Naive thymus-derived CD8-positive, alpha-beta T cell (primary cell): ENCODE measurements at places on chromosomes 7 and 10. TPM values are rescaled to one million over a fixed set of nuclear protein-coding genes. Genes with fewer than 3 reads are reported as not detected.

The ADAM22 gene
- 9.2 TPM for total RNA-seq

The UNC5B gene
- total RNA-seq: not detected

DNA sequence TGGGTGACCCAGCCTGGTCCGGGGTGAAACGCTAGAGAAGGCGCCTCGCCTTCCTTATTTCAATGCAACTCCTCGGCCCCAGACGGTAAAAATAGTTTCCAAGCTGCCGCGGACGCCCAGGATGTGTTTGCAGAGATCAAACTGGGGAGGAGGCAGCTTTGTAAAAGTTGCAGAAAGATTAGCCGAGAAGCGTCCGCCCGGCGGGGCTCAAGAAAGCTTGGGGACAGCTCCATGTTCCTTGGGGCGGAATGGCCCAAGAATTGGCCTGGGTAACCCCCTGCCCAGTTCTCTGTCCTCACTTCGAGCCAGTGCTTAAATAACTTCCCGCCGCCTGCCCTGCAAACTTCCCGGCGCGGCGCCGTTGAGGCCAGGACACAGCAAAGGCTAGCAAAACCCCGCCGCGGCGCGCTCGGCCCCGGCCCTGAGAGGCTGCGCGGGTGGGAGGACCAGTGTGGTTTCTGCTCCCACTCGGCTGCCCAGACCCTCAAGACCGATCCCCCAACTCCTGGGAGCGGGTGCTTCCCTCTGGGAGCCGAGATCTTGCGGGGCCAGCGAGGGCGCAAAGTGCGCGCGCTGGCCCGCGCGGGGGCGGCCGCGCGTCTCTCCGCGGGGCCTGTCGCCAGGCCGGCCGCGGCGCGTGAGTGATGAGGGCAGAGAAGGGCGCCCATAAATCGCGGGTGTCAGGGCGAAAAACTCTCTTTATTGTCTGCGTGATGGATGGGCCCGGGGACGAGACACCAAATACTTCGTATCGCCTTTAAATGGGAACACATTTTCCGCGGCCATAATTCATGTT lies 6.3 kb upstream of the ZNF503 start:
- H3K36me3 ChIP-seq: peaks cover 5% of the 10 kb centered on the region
- H3K4me3 ChIP-seq: peak overlapping the region; percentile 78
- H3K27me3 ChIP-seq: peaks cover 74% of the 10 kb centered on the region
- no peak for DNase-seq
- peaks cover 27% of the 10 kb centered on the region for H3K4me1 ChIP-seq

DNA sequence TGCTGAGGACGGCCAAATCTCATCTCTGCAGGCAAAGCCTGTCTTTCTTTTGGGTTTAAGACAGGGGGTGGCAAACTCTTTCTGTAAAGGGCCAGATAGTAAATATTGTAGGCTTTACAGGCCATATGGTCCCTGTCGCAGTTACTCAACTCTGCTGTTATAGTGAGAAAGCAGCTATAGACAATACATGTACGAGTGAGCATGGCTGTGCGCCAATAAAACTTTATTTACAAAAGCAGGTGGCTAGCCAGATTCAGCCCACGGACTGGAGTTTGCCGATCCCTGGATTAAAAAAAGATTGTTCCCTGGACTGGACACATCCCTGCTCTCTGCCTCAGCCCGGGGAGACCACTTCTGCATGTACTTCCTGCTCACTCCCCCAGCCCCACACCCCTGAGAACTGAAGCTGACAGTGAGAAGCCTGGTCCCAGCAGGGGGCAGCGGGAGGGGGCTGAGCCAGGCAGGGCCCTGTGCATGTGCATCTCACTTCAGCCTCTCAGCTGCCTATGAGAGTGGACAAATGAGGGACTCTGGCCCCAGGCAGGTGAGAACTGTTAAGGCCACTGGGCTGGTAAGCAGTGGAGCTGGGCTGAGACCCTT lies 392.4 kb downstream of the PLXNA4 start:
- H3K36me3 ChIP-seq: peaks cover 9% of the 10 kb centered on the region
- no peak overlapping the region for H3K27ac ChIP-seq
- DNase-seq: no peak
- H3K27me3 ChIP-seq: no peaks in the 10 kb centered on the region
- no peaks in the 10 kb centered on the region for H3K4me1 ChIP-seq

GRCh38 chr10:128386816-128387604 lies 260.8 kb upstream of the MKI67 start:
- peaks cover 19% of the 10 kb centered on the region for H3K27me3 ChIP-seq
- H3K36me3 ChIP-seq: no peaks in the 10 kb centered on the region
- no peaks in the 10 kb centered on the region for H3K4me1 ChIP-seq
- no peak for DNase-seq
- no peak overlapping the region for H3K4me3 ChIP-seq

DNA sequence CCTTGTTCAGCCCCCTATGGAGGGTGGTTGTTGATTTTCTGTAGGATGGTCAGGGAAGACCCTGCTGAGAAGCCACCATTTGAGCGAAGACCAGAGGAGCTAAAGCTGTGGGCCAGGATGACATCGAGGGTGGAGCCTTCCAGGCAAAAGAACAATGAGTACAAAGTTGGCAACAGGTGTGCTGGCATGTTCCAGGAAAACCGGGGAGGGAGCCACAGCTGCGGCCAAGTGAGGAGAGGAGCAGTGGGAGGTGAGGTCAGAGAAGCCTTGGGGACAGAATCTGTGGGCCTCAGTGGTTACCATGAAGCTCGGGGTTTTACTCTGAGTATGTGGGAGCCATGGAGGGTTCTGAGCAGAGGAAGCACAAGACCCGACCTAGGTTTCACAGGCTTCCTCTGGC lies 75.6 kb upstream of the ZNF479 start:
- no peak overlapping the region for H3K4me3 ChIP-seq
- no peaks in the 10 kb centered on the region for H3K36me3 ChIP-seq
- DNase-seq: no peak
- peaks cover 3% of the 10 kb centered on the region for H3K27me3 ChIP-seq

DNA sequence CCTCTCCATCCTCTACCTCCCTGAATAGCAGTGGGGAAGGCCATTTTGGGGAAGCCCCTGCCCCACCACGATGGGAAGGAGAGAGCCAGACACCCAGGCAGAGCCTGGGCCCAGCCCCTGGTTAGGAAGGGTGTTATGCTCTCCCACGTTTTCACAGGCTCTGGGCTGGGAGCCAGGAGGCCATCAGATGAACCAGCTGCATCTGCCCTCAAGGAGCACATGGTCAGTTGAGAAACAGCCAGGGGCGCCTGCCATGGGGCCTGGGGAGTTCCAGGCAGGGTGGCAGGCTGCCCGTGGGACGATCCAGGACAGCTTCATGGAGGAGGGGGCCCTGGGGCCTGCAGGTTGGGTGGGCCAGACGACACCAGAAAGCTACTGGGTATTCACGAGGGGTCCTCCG lies 47.5 kb downstream of the CAMK2B start:
- H3K36me3 ChIP-seq: no peaks in the 10 kb centered on the region
- no peaks in the 10 kb centered on the region for H3K27me3 ChIP-seq
- no peak for DNase-seq
